ENCODE measurements at places on chromosomes 6 and 20.

- no peak for DNase-seq
These were observed 17.5 kb downstream of the MPC1 start for GRCh38 chr6:166365221-166365620.

DNA sequence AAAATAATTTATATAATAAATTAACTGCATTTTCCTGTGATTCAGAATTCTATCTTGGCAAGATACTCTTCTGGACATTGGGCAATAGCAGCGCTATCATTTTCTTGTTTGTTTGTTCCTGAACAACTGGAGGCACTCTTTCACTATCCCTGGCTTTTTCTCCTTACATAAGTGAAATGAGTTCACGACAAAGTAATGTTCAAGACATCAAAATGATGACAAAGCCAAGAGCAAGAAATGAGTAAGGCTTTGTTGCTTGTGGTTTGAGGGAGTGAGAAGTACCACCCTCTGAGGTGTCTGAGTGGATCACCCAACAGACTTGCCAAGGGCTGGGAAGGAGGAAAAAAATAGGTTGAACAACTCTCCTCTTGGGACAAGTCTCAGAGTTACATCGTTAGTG, 466.6 kb upstream of the JAG1 start:
- no peak for DNase-seq

DNA sequence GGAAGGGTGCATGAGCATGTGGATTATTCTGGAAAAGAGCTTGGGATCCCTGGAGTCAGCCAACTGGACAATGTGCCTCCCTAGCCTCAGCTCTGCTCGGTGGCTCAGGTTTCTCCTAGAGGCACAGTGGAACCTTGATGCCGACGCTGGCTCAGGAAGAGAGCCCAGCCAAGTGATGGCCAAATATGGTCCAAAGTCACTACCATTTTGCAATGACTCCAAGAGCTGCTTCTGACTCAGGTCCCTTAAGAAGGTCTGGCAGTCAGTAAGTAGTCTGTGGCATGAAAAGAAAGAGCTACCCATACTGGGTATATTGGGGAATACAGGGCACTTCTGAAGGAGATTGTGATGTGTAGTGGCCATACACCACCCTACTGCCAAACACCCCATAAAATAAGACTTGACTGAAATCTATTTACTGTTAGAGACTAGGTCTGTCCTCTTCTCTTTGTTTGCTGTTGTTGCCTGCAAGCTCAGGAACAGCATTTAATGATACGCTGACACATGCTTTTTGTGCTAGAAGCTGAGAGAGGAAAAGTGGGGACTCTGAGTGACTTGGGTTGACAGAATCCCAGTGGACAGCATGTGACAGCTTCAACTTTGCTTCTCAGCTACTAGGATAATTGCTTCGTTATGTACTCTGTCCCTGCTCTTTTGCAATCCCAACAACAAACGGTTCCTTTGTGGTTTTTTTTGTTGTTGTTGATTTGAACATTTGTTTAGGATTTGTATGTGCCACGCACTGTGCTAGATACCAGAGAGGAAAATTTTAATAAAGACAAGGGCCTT, 30.3 kb upstream of the OGFRL1 start:
- DNase-seq: no peak

- peak; percentile 78 for DNase-seq
These were observed 6.7 kb upstream of the KCNK15 start for GRCh38 chr20:44738813-44739477.

DNA sequence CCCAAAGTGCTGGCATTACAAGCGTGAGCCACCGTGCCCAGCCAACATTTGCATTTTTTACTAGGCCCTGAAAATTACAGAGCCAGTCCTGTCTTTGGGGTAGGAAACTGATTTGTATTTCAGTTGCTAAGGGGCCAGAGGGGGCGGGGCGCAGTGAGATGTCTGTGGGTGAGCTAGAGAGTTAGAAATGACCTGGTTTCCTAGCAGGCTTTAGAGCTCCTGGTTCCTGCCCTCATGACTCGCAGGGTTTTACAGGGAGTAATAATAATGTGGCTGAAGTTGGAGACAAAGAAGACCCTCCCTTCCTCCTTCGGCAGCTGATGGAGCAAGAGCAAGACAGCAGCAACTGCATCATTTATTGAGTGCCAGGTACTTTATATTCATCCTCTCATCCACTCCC, 131.5 kb downstream of the TFAP2C start:
- DNase-seq: no peak

All from NCI-H446 treated with DMSO at 0.1 percent for 48 hours (cell line).